Stimulated activated CD4-positive, alpha-beta T cell treated with anti-CD3 and anti-CD28 coated beads, Interleukin-1b, Interleukin-23, amount 100 ng/mL, for 1 hour (primary cell): ENCODE measurements at places on chromosomes 11 and 22.

DNA sequence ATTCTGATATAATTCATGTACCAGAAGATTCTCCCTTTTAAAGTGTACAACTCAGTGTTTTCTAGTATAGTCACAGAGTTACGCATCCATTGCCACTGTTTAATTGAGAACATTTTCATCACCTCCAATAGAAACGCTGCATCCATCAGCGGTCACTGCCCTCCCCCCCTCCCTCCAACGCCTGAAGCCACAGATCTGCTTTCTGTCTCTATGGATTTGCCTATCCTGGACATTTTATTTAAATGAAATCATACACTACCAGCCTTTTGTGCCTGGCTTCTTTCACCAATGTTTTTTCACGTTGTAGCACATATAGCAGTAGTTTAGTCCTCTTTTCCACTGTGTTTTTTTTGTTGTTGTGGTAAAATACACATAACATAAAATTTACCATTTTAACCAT is 22.8 kb downstream of the TCP11L1 start:
- DNase-seq: no peak

DNA sequence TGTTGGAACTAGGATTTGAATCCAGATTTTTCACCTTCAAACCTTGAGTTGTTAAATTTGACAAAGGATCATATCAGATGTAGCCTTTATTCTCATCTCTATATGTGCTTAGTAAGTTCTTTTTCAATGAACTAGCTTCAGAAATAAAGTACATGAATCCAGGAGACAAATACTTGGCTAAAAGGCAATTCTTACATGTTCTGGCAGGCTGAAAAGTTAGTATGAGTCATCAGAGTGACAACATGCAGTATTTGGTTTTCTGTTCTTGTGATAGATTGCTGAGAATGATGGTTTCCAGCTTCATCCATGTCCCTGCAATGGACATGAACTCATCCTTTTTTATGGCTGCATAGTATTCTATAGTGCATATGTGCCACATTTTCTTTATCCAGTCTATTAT is 40.4 kb downstream of the BBOX1 start:
- DNase-seq: no peak

GRCh38 chr11:70368961-70369360 is 29.4 kb upstream of the CTTN start:
- no peak for DNase-seq

DNA sequence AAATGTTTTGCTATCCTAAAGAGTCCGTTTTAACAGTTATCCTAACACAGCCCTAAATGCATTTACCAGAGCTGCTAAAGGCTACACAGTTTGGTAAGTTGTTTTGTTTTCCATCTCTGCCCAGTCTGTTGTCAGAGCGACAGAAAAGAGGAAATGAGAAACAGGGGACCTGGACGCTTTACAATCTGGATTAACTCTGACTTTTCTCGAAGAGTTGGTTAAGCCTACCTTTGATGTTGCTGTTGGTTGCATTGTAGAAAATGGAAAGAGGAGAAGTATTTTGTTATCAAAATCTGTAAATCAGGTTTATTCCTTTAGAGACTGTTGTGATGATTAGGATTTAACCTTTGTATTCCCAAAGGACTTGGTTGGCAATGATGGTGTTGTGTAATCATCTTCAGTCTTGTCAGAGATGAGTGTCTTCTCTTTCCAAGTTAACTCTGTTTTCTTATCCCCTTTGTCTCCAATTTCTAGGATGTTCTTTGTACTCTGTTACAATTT is 481 bp downstream of the ANGPTL5 start:
- no peak for DNase-seq

DNA sequence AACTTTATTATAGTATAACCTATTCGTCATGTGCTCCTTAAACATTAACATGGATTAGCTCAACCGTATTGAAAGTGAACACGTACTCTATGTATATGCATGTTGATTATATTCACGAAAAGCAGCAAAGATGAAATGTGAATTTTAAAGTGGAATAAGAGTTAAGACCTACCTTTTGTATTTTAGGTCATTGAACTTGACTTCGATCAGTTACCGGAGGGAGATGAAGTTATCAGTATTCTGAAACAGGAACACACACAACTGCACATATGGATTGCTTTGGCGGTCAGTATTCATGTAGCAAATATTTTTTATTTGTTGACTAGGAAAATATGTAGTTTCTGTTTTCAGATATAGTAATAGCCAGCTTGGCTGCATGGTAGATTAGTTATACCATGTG is 1.4 kb downstream of the CTR9 start:
- DNase-seq: no peak

- DNase-seq: no peak
Measured at GRCh38 chr11:1036931-1037330, 413 bp upstream of the MUC6 start.

DNA sequence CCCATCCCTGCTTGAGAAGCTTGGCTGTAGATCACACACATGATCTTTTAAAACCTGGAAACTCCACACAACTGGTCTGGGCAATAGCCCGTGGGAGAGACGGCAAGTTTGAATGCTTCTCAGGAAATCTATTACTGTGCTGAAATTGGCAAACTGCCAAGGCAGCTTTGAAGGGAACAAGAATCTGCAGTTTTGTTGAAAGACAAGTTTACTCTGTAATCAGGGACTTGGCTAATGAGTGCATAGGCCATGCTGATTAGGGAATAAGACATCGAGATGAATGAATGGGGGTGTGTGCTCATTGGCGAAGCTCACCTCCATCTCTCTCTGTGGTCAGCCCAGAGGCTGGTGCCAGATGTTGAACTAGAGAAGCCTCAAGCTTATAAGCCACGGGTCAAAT is 218.8 kb downstream of the HIPK3 start:
- no peak for DNase-seq

GRCh38 chr22:24398409-24398808 is 29.0 kb upstream of the ADORA2A start:
- DNase-seq: no peak

DNA sequence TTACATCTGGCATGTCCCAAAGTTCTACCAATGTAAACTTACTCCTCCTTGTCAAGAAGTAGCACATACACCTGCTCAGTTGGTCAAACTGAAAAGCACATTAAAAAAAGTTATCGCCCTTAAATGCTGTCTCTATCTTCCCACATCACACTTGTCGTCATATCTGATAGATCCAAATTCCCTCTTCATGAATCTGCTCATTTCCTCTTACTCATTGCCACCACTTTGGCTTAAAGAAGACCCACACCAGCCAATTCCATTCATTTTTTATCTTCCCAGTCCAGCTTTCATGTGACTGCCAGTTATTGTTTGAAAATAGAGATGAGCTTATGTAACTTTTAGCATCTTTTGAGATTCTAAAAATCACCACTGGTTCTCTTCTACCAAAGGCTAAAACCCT is 305.9 kb upstream of the MTNR1B start:
- DNase-seq: no peak

GRCh38 chr11:104075706-104076105 is 39.3 kb downstream of the DDI1 start:
- DNase-seq: no peak

DNA sequence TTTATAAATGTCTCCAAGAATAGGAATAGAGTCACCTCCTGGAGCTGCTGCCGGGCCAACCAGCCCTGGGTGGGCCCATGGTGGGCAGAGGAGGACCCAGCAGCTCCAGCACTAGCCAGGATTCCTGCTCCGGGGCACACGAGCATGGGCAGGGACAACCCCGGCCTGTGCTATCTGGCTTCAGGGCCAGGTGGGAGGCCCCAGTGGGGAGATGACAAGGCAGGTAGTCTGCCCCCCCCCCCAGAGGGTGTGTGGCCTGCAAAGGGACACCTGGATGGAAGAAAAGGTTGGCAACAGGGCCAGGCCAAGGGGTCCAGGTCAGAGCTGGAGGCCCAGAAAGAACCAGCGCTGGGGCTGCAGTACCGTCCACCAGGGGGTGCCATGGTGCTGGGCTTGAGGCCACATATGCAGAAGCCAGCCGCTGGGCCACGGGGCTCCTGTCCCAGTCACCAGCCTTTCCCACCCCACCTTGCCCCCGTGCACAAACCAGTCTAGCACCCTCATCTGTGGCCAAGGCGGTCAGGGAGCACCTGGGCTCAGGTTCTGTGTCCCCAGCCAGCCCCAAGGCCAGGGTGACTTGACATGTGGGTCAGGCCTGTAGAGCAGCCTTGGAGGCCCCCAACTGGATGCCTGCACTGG is 3.4 kb downstream of the TSPAN32 start:
- peak; percentile 86 for DNase-seq

DNA sequence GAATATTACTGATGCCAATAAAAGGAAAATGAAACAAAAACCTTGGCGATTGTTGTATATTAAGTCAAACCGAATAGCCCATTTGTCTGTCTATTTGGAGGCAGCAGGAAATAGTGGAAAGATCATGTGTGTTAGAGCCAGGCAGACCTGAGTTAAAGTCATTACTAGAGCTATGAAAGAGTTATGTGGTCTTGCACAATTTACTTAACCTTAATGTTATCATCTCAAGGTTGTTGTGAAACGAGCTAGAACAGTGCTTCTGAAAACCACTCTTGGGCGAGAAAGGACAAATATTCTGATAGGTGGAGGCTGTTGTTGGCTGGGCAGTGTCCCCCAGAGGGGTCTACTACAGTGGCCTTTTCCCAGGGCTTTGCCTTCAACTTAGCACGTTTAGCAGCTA is 60.0 kb upstream of the NUP160 start:
- no peak for DNase-seq

GRCh38 chr11:35487532-35488078 is 37.8 kb downstream of the PAMR1 start:
- DNase-seq: no peak

DNA sequence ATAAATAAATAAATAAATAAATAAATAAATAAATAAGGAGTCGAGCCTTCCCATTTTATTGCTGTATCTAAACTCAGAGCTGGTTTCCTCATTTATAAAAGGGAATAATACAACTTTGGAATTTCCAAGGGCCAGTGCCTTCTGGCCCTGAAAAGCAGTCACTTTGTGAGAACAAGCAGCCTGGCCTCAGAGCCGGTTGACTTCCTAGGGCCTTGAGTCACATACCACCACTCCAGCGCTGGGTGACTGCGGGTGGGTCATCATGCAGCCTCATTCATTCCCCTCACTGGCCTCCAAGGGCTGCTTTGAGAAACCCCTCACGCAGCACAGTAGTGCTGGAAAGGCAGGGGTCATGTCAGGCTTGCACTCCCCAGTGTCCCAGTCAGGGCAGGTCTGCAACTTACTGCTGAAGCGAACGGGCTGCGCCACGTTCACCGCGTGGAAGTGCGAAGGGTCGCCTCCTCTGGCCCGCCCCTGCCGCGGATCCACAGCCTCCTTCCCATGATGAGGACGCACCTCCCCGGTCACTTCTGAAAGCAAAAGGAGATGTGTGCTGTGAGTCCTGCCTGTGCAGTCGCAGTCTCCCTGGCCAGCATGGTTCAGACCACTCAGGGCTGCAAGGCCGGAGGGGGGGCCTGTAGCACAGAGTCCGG is 54.4 kb downstream of the DGCR2 start:
- no peak for DNase-seq

- no peak for DNase-seq
Measured at GRCh38 chr11:371051-371450, 1.8 kb downstream of the B4GALNT4 start.

DNA sequence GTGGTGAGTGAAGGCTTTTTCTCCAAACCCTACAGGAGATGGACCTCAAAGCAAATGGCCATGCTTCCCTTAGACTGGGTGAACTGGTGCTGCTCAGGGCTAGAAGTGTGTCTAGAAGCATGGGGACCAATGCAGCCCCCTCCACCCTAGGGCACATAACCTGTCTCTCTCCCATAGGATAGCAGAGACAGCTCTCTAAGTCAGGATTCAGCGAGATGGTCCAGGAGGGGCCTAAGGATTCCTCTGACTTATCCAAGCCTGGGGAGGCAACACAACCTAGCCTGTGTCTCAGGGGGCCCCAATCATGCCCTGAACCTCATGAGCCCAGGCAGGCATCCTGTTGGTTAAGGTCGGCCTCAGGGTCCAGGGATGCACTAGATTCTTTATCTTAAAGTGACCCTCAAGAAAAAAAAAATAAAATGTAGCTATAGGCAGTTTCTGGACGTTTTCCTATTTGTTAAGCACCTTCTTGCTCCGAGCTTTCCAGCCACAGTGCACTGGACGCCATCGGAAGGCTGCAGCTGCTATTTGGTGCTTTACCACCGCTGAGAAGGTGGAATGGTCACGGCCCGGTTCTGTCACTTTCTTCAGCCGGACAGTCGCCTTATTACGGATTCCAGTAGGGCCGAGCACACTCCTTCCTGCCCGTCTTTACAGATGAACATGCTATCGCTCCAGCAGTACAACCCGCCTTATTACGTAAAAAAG is 5.0 kb upstream of the CCND1 start:
- DNase-seq: no peak

- no peak for DNase-seq
Measured at GRCh38 chr11:4454021-4454420, 4.9 kb downstream of the OR52K2 start.
